ENCODE measurements at places on chromosomes 2 and 18.

GRCh38 chr2:189116087-189116486, 63.5 kb downstream of the COL5A2 start:
- DNase-seq = no peak

GRCh38 chr18:55265984-55266383, 306.7 kb upstream of the CCDC68 start:
- DNase-seq = no peak

- no peak for DNase-seq
These were observed 122.5 kb downstream of the ASXL3 start for GRCh38 chr18:33700513-33700976.

- DNase-seq = peak; percentile 31
These were observed 1.4 kb downstream of the CLUL1 start for GRCh38 chr18:598124-598589.

GRCh38 chr18:63762518-63762917, 12.7 kb upstream of the SERPINB7 start:
- DNase-seq = peak; percentile 73

GRCh38 chr18:72687736-72688135, 143.6 kb upstream of the CBLN2 start:
- DNase-seq = no peak

DNA sequence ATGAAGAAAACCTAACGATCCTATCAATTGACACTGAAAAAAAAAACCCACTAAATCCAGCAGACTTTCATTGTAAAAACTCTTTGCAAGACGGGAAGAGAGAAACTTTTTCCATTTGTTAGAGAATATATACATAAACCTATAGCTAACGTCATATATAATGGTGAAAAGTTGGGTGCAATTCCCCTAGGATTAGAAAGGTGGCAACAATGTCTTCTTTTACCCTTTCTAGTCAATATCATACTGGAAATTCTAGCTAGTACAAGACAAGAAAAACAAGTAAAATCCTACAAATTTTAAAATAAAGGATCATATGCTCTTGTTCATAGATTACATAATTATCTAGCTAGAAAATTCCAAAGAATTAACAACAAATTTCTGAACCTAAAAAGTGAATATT, 1596.5 kb upstream of the LRRTM1 start:
- no peak for DNase-seq

DNA sequence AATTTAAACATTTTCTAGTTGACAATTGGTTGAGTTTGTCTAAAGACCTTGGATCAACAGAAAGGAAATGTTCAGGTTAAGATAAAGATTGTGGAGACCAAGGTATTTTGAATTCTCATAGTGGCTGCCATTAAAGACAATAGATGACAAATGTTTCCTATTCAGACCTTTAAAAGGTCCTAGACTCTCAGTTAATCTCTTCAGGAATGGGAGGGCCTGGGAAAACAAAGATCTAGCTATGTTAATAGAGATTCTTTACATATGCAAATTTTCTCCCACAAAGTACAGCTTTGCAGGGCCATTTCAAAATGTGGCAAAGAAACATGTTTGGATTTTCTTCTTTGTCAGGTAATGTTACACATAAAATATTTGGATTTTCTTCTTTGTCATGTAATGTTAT, 403.9 kb downstream of the SPAG16 start:
- no peak for DNase-seq

- DNase-seq = no peak
These were observed 114.4 kb downstream of the SMAD7 start for GRCh38 chr18:48836231-48836805.

DNA sequence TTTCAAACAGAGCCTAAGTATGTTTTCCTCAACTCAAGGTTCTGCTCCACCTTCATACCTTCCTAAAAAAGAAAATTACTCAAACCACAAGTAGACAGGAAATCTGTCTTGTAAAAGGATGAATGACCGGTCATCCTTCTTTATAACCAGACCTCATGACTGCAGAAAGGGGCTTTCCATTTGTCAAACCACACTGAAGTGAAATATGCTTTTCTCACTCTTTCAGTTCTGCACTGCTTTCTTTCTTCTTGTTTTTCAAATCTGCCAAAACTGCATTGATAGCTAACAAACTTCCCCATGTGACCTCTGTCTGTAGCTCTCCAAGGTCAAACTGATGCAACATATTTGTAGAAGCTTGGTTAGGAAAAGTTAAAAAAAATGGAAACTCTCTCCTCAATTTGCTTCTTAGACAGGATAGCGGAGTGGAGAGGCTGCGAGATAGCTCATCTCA, 308.9 kb upstream of the CCDC68 start:
- DNase-seq = no peak
